ENCODE measurements at places on chromosomes 4 and X. TPM values are rescaled to one million over a fixed set of nuclear protein-coding genes. Genes with fewer than 3 reads are reported as not detected.

- DNase-seq: no peak
Observed at GRCh38 chr4:148651991-148652390, 209.8 kb upstream of the NR3C2 start.

DNA sequence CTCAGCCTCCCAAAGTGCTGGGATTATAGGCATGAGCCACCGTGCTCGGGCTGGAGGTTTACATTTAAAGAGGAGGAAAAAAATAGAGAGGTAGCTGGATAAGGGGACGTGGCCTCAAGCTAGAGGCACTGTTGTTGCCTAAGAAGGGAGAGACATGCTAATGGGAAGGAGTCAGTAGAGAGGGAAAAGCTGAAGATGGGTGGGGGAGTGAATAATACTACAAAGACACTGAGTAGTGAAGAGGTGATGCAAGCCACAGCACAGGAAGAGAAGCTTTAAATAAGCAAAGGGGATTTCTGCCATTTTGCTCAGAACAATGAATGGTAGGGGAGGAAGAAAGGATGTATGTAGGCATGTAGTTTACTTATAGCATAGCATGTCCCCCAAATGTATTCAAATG lies 11.5 kb upstream of the AP1S2 start:
- no peak for DNase-seq

- no peak for DNase-seq
Observed at GRCh38 chr4:158796370-158797140, 27.7 kb downstream of the FNIP2 start.

- DNase-seq: no peak
Observed at GRCh38 chr4:173410079-173410478, 11.2 kb upstream of the SCRG1 start.

GRCh38 chrX:70032792-70033191 lies 16.9 kb downstream of the AWAT2 start:
- DNase-seq: no peak

DNA sequence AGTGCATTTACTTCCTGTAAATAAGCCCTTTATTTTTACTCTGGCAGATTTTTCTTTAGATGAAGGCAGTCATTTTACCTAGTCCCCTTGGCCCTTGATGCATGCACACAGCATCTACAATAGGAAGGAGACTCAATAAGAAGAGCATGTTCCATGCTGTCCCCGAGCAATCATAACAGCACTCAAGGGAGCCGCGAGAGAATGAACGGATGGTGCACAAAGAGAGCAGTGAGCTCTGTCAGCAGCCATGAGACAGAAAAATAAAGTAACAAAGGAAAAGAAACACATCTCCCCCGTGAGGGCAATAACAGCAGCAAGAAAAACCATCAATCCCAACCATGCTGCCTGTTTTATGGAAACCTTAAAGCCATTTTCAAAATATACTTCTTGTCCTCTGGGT lies 11.9 kb downstream of the SMIM31 start:
- no peak for DNase-seq

DNA sequence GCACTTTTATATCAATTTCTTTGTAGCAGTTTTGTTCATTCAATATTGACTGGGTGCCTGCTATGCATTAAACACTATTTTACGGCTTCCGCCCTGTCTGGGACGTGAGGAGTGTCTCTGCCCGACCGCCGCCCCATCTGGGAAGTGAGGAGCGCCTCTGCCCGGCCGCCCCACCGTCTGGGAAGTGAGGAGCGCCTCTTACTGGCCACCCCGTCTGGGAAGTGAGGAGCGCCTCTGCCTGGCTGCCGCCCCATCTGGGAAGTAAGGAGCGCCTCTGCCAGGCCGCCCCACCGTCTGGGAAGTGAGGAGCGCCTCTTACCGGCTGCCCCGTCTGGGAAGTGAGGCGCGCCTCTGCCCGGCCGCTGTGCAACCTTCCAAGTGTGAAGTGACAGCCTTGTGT lies 68.1 kb downstream of the RPS3A start:
- DNase-seq: no peak

The XG gene
- 0.35 TPM for polyA plus RNA-seq

The RBMX2 gene
- polyA plus RNA-seq: 28.9 TPM

Data from right renal pelvis (tissue), 4 donors.